Amygdala (tissue), 56 donors: ENCODE measurements at places on chromosomes 7 and 10.

- no peak for DNase-seq
Observed at GRCh38 chr10:98267069-98267893, 713 bp downstream of the LOXL4 start.

DNA sequence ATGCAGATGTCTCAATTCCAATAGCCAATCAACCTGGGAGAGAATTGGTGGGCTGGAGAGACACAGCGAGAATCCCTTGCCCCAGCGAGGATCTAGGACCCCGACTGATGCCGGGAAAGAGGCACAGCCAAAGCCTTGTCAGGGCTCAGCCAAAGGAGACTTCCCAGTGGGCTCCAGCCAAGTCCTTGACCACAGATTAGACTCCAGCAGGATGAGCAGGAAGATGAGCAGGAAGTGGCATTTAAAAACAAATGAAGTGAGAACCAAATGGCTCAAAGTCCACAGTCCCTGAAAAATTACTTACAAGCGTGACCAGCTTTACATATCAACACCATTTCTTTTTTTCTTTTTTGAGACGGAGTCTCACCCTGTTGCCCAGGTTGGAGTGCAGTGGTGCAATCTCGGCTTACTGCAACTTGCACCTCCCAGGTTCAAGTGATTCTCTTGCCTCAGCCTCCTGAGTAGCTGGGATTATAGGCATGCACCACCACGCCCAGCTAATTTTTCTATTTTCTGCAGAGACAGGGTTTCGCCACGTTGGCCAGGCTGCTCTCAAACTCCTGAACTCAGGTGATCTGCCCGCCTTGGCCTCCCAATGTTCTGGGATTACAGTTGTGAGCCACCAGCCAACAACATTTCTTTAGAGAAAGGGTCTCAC is 40.2 kb downstream of the CTBP2 start:
- DNase-seq = no peak

GRCh38 chr10:49613882-49614241 is at the start of gene CHAT:
TSS of gene CHAT (plus strand) at chr10:49614037. CDS start at chr10:49614190, 153 bp downstream.
- no peak for DNase-seq

DNA sequence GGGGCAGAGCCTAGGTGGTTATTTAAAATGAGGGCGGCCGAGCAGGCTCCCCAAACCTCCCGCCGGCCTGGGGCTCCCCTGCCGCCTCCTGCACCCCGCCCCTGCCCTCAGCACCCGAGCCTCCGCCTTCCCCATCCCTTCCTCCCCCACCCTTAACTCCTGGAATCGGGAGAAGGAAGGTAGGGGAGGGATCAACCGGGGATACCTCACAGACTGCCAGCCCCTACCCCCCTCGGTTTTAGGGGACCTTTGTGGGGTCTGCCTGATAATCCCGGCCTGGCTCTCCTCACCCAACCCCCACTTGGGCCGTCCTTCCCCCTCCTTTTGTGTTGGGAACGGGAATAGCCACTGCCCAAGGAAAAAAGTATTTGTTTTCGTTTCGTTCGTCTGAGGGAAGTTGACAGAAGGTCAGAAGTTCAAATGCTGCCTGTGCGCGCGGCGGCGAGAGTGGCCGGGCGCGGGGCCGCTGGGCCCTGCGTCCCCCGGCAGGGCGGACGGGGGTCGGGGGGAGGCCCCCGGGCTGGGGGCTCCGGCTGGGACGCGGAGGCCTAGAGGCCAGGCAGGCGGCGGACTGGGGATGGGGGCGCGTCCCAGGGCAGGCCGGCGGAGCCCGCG is 2.8 kb downstream of the SHH start:
- no peak for DNase-seq

GRCh38 chr7:95330204-95330960 is 6.0 kb upstream of the PON1 start:
- DNase-seq = no peak

DNA sequence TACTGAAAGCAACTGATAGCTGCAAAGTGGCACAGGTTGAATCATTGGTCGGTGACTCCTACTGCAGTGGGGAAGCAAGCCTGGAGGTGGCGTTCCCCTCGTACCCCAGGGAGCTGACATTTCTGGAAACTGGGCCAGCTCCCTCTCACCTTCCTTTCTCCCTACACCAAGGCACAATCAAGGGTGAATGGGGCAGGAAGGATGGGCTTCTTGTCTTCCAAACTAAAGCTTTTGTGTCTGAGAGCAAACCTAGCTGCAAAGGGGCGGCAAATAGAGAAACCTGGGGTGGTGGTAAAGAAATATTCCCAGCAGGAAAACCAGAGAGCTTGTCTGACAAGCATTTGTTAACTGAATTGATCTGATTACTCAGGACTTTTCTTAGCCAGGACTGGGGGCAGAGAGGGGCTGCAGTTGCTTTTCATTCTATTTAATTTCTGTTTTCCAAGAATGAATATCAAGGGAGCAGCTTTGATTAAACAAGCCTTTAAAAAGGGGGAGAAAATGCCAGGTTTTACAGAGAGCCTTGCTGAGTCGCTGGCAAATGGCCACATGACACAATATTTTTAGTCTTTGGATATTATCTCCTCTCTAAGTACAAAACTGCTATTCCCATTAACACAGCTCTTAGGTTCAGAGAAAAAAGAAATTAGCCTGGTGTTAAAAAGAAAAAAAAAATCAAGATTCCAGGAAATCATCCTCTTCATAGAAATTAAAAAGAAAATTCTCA is 27.8 kb downstream of the CDHR3 start:
- DNase-seq = no peak

DNA sequence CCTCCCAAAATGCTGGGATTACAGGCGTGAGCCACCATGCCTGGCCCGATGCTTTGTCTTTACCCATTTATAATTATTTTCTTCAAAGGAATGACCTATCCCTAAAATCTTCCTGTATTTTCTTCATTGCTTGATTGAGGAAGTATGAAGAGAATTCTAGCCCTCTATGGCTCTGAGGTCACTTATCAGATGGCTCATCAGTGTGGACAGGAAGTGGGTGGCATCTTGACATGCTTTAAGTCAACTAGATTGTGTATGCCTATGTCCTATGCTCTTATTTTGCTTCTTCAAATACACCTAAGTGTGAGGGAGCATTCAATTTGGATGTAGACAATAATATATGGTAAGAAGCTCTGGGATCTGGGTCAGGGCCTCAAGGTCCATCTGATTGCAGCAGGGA is 1020.5 kb downstream of the LRMDA start:
- DNase-seq = no peak

DNA sequence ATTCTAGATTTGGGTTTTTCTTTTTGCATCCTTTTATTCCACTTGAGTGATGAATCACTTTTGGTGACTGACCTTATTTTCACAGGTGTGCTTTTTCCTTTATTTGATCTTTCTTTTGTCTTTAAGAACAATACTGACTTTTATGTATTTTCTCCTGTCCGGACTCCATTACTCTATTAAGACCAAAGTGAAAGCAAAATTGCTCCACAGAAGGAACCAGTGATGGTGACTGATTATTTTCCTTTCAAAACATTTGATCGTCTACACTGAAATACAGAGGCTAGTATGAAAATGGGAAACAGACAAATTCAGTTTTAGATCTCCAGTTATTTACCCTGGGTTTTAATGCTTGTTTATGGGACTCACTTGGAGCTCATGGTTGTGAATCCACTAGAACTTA is 15.5 kb downstream of the EXOC4 start:
- DNase-seq = no peak

- DNase-seq = no peak
Observed at GRCh38 chr10:52965938-52966401, 193.4 kb upstream of the MBL2 start.

DNA sequence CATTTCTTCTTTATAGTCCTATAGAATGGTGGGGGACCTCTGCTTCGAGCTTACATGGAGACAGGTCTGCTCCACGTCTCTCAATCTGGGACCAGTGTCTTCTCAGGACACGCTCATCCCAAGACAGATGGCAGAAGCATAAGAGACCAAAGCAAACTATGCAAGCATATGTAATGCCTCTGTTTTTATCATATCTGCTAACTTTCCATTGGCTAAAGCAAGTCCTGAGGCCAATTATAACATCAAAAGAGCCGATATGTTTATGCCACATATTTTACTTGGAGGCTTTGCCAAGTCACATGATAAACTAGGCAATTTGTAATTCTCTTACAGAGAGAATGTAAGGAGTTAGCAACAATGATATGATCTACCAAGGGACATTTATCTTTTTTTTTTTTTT is 102.6 kb upstream of the NRBF2 start:
- DNase-seq = no peak
